ENCODE measurements at places on chromosomes 5 and 9.

DNA sequence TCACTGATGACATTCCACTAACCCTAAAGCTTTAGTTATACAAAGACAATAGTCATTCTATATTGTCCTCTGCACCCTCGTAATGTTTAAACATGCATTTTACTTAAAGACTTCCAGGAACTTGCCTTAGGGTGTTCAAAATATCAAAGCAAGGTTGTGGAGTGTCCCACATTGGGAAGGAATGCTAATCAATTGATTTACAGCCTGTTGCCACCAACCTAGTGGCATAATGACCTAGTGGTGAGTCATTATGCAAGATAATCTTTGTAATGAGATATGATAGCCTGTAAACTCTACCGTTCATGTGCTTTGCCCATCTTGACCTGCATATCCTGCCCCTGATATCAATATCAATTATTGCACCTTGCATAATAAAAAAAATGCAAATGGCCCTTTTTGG, 542.9 kb downstream of the CDH9 start:
- no peak for DNase-seq

GRCh38 chr5:175254155-175254554, 189.8 kb downstream of the DRD1 start:
- DNase-seq = no peak

GRCh38 chr5:179679014-179679674, 1.7 kb downstream of the CBY3 start:
- DNase-seq = no peak

DNA sequence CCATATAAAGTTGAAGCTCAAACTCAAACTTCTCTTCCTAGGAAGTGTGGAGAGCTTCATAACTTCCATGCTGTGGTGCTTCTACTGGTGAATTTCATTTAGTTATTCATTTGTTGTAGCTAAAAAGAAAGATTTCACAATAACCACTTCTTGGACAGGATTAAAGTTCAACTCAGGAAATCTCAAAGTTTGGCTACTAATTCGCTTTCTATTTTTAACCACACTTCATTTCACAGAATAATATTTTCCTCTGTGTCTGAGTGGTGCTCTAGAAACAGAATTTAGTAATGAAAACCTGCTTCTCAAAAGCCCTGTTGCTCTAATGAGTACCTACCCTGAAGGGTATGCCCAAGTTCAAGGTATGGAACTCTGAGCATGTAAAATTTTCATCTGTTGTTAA, 73.9 kb downstream of the ACTBL2 start:
- no peak for DNase-seq

- DNase-seq = no peak
Observed at GRCh38 chr5:146428658-146429057, 18.5 kb upstream of the TCERG1 start.

DNA sequence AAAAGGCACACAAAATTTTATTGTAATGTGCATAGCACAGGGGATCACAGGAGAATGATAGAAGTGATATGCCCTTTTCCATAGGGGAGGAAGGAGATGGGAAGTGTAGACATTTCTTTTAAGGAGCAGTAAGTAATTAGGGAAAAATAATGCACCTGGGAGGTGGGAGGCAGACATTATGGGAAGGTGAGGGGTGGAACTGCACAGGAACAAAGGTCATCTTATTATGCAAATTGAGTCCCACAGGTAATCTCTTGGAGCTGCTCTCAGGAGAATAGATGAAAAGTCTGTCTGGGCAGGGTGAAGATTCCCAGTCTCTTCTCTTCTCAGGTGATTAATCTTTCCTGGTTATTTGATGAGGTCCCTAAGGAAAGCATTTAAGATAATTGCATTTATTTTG, 331.5 kb downstream of the ENC1 start:
- DNase-seq = no peak

GRCh38 chr5:159453209-159453608, 122.9 kb upstream of the IL12B start:
- no peak for DNase-seq

GRCh38 chr9:105138306-105138801, 106.1 kb upstream of the SLC44A1 start:
- no peak for DNase-seq

- DNase-seq = no peak
Observed at GRCh38 chr5:19795218-19795617, 192.8 kb downstream of the CDH18 start.

- DNase-seq = no peak
Observed at GRCh38 chr9:123640792-123641222, 284.8 kb downstream of the CRB2 start.

DNA sequence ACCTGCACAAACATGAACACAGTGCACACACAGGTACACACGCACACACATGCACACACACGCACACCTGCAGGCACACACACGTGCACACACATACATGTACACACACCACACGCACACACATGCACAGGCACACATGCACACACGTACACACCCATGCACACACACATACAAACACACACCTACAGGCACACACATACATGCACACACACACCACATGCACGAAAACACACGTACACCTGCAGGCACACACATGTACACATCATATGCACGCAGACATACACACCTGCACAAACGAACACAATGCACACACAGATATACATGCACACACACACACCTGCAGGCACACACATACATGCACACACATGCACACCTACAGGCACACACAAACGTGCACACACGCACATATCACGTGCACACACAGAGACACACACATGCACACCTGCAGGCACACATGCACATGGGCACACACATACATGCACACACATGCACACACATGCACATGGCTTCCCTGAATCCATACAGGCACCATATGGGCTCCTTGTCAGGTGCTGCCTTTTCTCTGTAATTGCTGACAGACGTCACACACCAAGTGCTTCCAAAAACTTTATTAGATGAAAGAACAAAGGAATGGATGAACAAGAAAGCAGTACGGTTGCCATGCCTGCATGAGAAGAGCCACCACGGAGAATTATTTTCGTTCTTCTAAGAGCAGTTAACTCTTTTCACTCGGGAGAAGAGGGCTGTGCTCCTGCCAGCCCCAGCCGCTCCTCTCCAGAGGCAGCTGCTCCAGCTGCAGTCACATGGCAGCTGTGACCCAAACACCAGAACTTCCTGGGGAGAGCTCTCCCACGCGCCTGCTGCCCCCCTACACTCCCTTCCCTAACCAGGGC, 57.2 kb downstream of the EXD3 start:
- no peak for DNase-seq

- no peak for DNase-seq
Observed at GRCh38 chr9:37639841-37640240, 10.9 kb upstream of the FRMPD1 start.

GRCh38 chr9:9337129-9337528, 1275.7 kb downstream of the PTPRD start:
- DNase-seq = no peak

GRCh38 chr5:40333459-40334241, 346.1 kb upstream of the PTGER4 start:
- peak; percentile 38 for DNase-seq

DNA sequence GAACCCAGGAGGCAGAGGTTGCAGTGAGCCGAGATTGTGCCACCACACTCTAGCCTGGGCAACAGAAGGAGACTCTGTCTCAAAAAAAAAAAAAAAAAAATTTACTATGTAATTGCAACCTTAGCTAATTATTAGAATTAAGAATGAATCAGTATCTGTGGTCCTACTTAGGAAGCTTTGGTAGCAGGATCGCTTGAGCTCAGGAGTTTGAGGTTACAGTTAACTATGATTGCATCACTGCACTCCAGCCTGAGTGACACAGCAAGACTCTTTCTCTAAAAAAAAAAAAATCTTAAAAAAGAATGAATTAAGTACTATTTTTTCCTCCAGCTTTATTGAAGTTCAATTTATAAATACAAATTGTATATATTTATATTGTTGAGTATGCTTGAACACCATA, 16.7 kb downstream of the NDUFAF2 start:
- DNase-seq = peak; percentile 41

DNA sequence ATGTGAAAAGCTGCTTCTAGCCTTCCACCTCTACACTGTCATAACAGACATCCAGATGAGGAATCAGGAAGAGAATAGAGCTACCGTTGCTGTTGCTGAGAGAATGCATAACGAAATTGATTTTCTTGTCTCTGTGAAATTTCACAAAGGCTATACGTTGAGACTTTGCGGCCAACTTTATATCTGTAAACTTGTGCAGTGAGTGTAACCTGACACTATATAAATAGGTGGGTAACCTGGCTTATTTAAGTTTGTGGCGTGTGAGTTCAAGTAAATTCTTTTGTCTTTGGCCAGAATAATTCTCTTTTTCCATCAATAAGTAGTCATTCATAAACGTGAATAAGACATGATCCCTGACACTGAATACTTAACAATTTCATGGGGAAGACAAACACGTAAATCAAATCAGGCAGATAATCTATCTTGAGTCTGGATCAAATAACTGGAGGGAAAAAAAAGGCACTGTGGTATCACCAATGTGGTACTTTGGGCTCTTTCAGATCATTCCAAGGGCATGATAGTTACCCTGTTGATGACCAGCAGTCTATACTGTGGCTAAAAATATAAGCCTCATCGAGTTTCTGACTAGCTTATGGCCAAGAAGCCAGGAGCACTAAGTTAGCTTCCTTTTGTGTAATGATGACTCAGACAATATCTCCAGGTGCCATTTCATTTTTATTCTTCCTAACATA, 98.2 kb upstream of the RASA1 start:
- DNase-seq = no peak

DNA sequence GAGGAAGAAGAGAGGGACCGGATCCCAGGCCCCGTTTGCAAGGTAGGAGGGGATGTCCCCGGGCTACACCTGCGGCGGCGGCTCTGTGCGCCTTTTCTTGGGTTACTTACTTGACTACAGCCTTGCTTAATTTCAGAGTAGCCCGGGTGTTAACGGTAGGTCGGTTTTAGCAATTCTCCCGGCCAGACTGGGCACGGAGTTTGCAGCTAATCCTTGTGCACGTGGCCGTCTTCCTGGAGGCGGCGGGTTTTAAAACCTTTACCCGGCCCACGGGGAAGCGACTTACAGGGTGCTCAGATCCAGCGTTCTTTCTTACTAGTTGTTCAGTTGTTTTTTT, 313 bp downstream of the BRIX1 start:
- DNase-seq = no peak

GRCh38 chr5:15521381-15522186, 21.6 kb downstream of the FBXL7 start:
- no peak for DNase-seq

DNA sequence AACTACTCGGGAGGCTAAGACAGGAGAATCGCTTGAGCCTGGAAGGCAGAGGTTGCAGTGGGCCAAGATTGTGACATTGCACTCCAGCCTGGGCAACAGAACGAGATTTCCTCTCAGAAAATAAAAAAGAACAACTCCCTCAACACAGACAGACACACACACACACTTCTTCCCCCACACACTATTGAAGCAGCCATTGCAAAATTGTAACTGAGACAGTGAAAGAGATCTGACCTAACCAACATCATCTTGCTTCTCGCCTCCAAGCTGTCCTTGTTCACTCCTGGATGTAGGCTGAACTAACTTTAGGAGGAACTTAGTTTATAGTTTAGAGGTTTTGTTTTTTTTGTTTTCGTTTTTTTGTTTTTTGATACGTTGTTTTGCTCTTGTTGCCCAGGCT, 13.0 kb upstream of the PLIN2 start:
- DNase-seq = no peak

DNA sequence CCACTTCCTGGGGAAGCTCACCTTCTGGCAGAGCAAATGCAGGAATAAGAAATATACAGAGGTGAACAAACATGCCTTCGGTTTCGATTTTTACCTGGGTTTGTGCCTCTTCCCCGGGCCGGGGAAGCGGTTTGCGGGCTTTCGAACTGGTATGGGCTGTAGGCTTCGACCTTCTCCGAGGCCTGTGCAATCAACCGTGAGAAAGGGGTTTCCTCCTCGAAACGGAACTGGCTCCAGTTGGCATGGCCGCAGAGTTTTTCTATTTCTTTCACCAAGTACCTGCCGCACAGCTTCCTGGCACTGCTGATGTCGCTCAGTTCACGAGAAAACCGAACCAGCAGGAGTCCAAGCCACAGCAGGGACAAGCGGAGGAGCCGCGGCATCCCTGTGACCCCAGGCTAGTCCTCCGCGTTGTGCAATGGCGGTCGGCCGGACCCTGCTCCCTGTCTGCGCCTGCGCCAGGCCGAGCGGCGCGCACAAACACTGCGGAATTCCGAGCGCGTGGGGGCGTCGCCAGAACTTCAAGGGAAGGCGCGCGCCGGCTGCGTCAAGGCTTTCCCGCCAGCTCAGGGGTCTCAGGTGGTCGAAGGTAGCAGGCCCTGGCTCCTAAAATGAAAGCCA, at the start of gene INSL6:
INSL6 (minus strand) TSS at position 420 of the 621 bp plus-strand sequence; CDS start at position 383, 37 bp downstream.
- no peak for DNase-seq

DNA sequence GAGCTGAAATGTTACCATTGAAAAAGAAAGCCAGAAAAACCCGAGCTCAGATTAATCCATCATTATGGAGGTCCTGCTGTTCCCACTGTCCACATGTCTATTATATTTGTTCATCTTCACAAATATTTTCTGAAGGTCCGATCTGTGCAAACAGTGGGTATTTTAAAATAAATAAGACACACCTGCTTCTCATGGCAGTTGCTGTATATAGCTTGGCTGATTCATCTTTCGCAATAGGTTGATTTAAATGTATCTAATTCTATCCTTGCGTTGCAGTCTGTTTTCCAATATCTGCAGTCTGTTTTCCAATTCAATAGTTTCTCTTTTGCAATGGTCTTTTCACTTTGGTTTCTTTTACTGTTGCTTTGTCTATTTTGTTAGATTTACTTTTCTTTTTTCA, 87.4 kb upstream of the PCA3 start:
- DNase-seq = no peak

DNA sequence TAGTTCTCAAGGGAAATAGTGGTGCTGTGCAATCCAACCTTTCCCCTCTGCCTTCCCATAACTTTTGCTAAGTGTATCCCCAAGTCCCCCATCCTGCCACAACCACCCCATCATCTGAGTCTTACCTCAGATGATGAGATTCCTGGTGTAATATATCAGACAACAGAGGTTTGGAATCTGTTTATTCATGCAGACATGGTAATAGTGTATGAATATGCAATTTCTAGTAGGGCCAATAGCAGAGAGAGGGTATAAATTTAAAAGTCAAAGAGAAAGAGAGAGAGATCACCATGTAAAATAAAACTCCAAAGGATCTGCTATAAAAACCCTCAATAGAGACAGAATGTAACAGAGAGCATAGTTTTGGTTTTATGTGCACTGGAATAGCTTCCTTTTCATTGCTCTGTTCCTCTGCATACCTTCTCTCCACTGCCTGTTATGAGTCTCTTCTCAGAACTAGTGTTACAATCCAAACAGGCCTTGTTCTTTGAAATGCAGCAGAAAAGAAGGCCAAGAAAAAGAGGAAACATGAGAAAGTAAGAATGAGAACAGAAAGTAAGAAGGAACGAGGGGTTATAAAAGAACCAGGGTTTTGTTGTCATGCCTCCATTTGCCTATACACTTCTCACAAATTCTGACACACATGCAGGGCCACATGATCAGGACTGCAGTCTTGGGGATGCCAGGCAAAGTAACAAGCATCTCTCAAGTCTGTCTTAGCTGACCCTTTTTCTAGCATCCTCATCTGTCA, 278.0 kb downstream of the CETN3 start:
- no peak for DNase-seq

- DNase-seq = no peak
Observed at GRCh38 chr9:90998573-90998972, 197.0 kb downstream of the SYK start.

Data from kidney epithelial cell (primary cell).